GM10248 (cell line): ENCODE measurements at places on chromosomes 3 and 15.
A peak's percentile ranks its signal among the peaks of the same experiment; 100 is the strongest.

GRCh38 chr15:64095795-64096667 lies at the start of gene SNX1:
SNX1 (plus strand) TSS chr15:64095982; CDS start chr15:64096014, 32 bp downstream.
- DNase-seq, result peak; percentile 93

DNA sequence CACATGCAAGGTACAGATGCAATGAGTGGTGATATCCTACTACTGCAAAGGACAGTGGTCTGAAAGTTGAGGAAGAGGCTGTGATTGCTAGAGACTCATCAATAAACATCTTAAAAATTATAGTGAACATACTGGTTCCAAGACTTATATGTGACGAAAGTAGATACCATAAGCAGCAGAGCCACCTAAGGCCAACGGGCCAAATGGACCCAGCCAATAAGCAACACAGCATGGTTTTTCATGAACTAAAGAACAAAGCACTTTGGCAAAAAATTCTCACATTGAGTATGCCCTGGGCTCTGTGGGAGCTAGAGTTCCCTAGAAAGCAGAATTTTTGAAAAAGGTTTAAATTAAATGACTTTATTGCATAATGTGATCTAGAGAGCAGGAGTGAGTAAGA lies 272.1 kb downstream of the SI start:
- DNase-seq, result no peak

DNA sequence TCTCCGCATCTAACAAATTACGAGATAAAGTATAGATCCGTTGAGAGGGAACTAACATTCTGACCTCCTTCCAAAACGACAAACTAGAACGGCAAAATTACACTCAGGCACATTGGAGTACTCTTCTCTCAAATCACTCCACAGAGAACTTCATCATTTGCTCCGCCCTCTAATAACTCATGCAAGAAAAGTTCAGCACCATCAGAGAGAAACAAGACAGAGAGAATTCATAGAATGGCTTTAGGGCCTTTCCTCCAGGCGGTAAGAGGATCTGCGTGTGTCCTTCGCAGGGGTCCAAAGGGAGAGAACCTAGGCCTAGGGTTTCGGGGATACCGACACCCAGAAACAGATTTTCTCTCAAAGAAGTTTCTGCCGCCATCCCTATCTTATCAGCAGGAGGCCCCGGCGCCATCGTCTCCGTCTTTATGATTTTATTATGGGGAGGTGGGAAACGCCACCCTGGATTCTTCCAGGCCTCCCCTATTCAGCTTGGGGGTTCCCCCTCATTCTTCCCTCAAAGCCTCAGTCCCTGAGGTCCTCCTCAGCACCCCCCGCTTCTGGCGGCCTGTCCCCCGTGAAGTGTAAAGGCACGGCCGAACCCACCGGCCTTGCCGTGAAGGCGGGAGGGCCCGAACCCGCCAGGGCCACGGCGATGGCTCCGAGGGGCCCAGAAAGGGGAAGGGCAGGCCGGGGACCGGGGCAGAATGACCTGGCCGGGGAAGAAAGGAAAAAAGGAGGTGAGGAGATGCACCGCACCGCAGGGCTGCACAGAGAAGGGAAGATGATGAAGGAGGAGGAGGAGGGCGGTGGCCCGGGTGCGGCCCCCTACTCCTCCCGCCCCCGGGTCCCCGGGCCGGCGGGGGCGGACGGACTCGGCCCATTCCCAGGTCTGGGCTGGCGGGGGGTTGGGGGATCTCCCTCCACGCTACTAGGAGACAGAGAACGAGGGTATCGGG lies 768 bp downstream of the UBXN7 start:
- DNase-seq, result peak; percentile 59

- no peak for DNase-seq
These were observed 93.6 kb downstream of the BOC start for GRCh38 chr3:113304856-113305540.

DNA sequence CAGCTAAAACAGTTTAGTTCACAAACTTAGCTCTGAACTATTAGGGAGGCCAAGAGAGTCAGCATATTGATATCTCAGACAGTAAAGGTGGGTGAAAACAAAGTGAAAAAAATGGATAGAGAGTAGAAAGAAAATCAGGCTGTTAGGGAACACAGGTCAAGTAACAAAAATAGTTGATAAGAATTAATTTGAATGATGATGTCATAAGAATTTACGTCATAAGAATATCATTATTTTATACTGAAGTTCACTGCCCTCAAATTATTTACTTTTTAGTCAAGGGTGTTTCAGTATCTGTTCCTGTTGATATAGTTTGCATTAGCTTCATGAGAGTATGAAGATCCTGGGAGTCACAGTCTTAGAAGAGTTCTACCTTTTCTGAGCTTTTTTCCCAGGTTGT lies 1134.6 kb downstream of the SI start:
- no peak for DNase-seq

DNA sequence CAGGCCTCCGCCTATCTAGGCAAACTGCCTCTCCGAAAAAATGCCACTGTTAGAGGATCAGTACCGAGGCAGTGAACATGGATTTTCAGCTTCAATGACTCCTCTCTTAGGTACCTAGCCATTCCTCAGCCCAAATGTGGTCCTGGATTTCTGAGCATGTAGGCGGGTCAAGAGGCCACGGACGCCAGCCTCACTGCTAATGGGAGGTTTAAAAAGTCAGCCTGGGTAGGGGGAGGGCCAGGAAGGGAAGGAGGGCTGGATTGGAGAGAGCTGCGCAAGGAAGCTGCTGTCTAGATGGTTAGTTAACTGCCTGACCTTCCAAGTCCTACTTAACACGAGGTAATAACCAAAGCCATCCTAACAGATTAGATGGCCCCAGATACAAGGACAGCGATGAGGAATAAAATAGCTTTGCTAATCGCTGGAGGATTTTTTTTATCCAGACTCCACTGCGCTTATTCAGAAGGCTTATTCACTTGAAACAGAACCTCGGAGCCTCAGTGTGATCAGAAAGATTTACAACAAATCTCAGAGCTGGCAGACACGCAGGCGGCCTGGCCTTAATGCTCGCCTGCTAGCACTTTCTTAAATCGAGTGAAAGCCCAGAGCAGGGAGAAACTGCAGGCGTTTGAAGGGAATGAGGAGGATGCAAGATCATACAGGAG lies 34.3 kb downstream of the TLE3 start:
- no peak for DNase-seq

GRCh38 chr3:188266562-188267274 lies 112.8 kb downstream of the LPP start:
- DNase-seq, result no peak

GRCh38 chr3:23654571-23654970 lies 151.2 kb upstream of the UBE2E1 start:
- DNase-seq, result peak; percentile 28
